ENCODE measurements at places on chromosomes 1 and 21.

GRCh38 chr1:67166196-67166595, at the start of gene IL23R:
TSS of gene IL23R (plus strand) at chr1:67166454. CDS start at chr1:67168121, 1,667 bp downstream.
- no peak for DNase-seq

DNA sequence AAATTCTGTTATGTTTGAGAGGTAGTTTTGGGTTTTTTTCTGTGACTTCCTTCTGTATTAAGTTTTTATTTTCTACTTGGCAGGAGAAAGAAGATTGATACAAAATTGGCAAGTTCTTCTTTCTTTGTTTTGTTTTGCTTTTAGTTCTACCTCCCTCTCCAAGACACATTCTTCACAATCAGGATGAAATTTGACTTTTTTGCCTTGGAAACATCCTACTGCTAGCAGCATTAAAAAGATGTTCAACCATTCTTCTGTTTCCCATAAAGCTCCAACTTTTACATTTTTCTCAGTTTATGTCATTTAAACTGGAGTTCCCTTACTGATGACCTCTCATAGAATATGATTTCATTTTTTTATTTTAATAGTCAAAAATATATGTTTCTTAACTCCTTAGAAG, 234.8 kb downstream of the NCAM2 start:
- no peak for DNase-seq

GRCh38 chr1:226215239-226215638, 8.2 kb upstream of the MIXL1 start:
- no peak for DNase-seq

DNA sequence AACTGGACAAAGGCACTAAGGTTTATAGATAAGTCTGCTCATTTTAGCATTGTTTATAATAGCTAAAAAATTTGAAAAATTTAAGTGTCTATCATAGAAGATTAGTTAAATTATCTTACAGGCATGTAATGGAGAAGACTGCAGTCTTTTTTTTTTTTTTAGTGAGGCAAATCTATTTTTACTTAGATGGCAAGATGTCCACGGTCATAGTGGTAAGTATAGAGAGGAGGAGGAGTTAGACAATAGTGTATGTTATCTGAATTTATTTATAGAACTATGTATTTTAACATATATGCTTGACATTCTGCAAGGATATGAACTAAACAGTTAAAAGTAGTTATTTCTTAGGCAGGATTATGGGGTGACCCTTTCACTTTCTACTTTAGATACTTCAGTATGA, 149.0 kb downstream of the SYT2 start:
- no peak for DNase-seq

- DNase-seq = no peak
These were observed 169.3 kb downstream of the GRIK3 start for GRCh38 chr1:36864823-36865601.

DNA sequence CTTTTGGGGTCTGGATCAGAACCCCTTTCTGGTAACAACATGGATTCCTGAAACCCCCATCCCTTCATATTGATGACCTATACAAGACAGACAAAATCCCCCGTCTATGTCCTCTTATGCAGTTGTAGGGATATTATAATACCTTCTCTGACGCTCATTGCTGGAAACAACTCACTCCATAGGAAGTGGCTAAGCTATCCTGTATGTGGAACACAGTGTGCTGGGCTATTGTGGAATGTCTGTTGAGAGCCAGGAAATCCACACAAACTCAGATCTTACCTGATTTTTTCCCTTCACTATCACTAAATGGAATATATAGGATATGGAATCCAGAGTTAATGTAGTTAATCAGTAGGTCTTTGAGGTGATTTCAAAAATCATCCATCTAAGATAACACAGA, 17.7 kb upstream of the PIK3R3 start:
- no peak for DNase-seq

- no peak for DNase-seq
These were observed 269.5 kb downstream of the GRIK3 start for GRCh38 chr1:36764798-36765197.

GRCh38 chr1:175338387-175339135, 146.0 kb upstream of the KIAA0040 start:
- peak; percentile 12 for DNase-seq

DNA sequence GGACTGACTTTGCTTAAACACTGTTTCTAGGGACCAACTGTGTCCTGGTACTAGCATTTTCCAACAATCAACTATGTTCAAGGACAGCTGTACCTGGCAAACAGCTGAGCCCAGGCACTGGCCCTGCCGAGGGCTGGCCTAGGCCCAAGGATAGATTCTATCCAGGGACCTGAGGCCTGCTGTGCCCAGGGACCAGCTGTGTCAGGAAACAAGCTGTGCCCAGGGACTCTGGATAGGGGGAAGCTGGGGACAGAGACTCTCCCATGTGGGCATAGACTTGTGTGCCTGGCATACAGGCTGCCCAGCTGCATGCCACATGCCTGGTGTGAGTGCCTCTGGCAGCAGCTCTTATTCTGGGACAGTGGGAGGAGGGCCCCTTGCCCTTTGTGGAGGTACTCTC, 38.1 kb upstream of the POU3F1 start:
- no peak for DNase-seq

GRCh38 chr1:6162773-6163172, 17.3 kb downstream of the CHD5 start:
- no peak for DNase-seq

GRCh38 chr1:241614144-241614543, 26.0 kb downstream of the CHML start:
- no peak for DNase-seq

DNA sequence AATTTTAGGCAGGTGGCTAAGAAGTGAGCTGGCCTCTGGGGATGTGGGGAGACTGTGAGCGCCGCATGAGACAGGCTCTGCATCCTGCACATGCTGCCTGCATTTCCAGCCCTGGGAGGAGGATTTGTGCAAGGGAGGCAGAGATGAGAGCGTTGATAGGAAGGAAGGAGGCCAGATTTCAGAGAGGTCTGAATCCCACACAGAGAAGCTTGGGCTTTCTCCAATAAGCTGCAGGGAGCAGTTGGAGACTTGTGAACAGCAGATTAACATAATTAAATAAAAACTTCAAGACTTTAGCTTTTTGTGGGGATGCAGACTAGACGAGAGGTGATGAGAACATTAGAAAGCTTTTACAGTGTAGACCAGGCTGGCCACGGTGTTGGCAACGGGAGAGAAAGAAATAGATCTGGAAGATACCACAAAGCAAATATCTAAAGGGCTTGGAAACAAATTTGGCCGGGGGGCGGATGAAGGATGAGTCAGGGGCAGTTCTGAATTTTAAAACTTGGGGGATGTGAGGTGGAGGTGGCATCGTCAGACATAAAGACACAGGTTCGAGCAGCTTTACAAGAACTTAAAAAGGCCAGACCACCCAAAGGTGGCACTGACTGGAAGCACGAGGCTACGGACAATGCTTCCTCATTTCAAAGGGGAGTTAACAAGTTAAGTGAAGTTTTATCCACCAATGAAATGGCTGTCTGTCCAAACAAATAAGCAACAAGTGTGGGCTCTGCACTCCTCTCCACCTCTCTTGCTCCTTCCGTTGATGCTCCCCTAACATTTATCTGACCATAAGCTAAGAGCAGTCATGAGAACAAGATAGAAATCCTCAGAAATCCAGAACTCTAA, 57.0 kb downstream of the HIVEP3 start:
- no peak for DNase-seq

DNA sequence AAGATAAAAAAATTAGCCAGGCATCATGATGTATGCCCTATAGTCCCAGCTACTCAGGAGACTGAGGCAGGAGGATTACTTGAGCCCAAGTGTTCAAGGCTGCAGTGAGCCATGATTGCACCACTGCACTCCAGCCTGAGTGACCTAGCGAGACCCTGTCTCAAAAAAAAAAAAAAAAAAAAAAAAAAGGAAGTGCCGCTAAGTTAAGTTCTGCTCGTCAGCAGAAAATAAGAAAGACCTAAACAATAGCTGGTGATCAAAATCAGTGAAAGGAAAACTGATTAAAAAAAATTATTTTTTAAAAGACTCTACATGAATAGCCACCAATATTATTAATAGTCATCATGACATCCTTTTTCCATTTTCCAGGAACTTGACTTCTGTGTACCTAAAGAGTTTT, 44.2 kb upstream of the MTR start:
- DNase-seq = no peak

- DNase-seq = no peak
These were observed at the start of gene CASZ1 for GRCh38 chr1:10796029-10796944. TSS of gene CASZ1 (minus strand) at chr1:10796646. CDS start at chr1:10693889, 102,757 bp downstream.

DNA sequence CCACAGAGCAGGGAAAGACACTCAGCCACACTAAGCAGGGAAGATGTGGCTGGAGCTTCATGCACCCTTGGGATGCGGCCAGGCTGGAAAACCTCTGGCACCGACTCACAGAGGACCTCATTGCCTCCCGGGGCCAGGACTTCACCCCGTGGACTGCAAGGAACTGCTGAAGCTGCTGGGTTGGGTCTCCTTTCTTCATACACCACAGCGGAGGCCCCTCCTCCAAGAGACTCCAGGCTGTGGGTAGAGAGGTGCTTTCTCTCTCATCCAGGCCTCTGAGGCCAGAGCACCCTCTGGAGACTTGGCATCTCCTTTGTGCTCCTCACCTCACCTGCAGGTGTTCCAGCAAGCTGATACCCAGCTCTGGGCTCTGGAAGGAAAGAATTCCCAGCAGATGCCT, 76.0 kb upstream of the EDN2 start:
- DNase-seq = no peak

DNA sequence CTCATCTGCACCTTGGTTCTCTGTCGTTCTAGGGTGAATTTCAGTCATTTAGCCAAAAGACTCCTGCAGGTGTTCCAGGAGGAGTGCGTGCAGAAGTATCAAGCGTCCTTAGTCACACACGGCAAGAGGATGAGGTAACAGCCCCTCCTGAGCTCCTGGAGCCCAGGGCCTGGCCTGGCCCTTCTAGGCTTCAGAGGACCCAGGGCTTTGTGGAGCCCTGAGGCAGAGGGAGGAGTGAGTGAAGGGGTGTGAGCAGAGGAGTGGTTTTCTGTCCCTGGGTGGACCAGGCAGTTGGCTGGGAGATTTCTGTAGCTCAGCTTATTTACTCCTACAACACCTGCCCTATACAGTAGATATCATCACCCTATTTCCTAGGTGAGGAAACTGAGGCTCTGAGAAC, 15.7 kb upstream of the RASSF5 start:
- no peak for DNase-seq

GRCh38 chr1:63835128-63835527, 61.3 kb downstream of the ROR1 start:
- DNase-seq = no peak

DNA sequence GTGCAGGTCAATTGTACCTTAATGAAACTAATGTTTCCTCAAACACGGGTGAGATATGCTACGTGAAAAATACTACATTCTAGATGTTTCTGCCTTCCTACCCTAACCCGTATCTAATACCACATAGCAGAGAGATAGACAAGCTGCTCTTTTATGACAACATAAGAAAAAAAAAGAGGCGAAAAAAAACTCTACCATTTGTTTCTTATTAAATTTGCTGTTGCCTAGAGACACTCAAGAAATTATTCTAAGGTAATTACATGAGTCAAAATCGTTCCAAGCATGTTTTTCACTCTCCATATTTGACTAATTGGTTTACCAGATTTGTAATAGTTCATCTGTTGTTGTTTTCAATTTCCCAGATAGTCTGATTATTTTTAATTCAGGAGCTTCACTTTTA, 27.4 kb downstream of the PALMD start:
- DNase-seq = no peak

- no peak for DNase-seq
These were observed 41.8 kb downstream of the GATAD2B start for GRCh38 chr1:153880962-153881361.

All from stimulated activated CD4-positive, alpha-beta T cell treated with anti-CD3 and anti-CD28 coated beads, Interleukin-1b, Interleukin-23, amount 100 ng/mL, for 1 hour (primary cell).